A549 treated with AZD2906 at 1 μM for 4 hours (cell line): ENCODE measurements at places on chromosomes 12 and 14. TPM values are rescaled to one million over a fixed set of nuclear protein-coding genes. Genes with fewer than 3 reads are reported as not detected.

Gene ADAM20
- total RNA-seq: 0.02 to 0.03 TPM in 2 of 5 replicates, not detected in the others

Gene LTBR
- total RNA-seq: 210 to 256 TPM (median 253 TPM) in 5 replicates

Gene KRT5
- total RNA-seq: 0.52 to 0.72 TPM (median 0.62 TPM) in 5 replicates

Gene C12orf54
- not detected in 5 replicates for total RNA-seq

Gene TPH2
- total RNA-seq: not detected in 5 replicates

Gene TMEM260
- total RNA-seq: 4.0 to 5.5 TPM (median 4.7 TPM) in 5 replicates

Gene DIP2B
- 12.3 to 14.8 TPM (median 13.8 TPM) in 5 replicates for total RNA-seq

Gene KLRG1
- 1.1 to 1.8 TPM (median 1.6 TPM) in 5 replicates for total RNA-seq

Gene LRRC43
- 0.10 to 0.25 TPM (median 0.17 TPM) in 4 of 5 replicates, not detected in the other for total RNA-seq

Gene TCL1B
- not detected in 5 replicates for total RNA-seq

Gene ZDHHC22
- total RNA-seq: 0.19 to 0.29 TPM (median 0.24 TPM) in 5 replicates

Gene REP15
- total RNA-seq: 0.14 to 0.52 TPM (median 0.30 TPM) in 5 replicates

Gene HIGD1C
- not detected in 5 replicates for total RNA-seq

Gene RIMBP2
- 0.05 to 0.06 TPM in 2 of 5 replicates, not detected in the others for total RNA-seq

Gene SMIM41
- total RNA-seq: not detected in 5 replicates

Gene PGF
- total RNA-seq: 5.0 to 6.2 TPM (median 5.9 TPM) in 5 replicates

Gene RNU7-1
- not detected in 5 replicates for total RNA-seq

Gene INHBE
- total RNA-seq: 0.05 to 0.09 TPM (median 0.06 TPM) in 3 of 5 replicates, not detected in the others

Gene ASB2
- total RNA-seq: 0.24 to 0.98 TPM (median 0.45 TPM) in 5 replicates

Gene TAS2R30
- total RNA-seq: 0.03 TPM in 1 of 5 replicates, not detected in the others

Gene CLEC4A
- total RNA-seq: 0.13 to 0.27 TPM (median 0.23 TPM) in 3 of 5 replicates, not detected in the others

Gene ALX1
- 4.1 to 5.0 TPM (median 4.8 TPM) in 5 replicates for total RNA-seq

Gene INSM2
- total RNA-seq: 0.05 to 0.11 TPM (median 0.07 TPM) in 5 replicates

Gene TMPO
- total RNA-seq: 70.4 to 103 TPM (median 78.3 TPM) in 5 replicates

Gene VRTN
- total RNA-seq: 0.02 to 0.03 TPM in 2 of 5 replicates, not detected in the others
